Stimulated activated CD8-positive, alpha-beta memory T cell treated with anti-CD3 and anti-CD28 coated beads, Interleukin-2, amount 100 ng/mL, for 1 hour (primary cell): ENCODE measurements at places on chromosomes 12 and 14.

DNA sequence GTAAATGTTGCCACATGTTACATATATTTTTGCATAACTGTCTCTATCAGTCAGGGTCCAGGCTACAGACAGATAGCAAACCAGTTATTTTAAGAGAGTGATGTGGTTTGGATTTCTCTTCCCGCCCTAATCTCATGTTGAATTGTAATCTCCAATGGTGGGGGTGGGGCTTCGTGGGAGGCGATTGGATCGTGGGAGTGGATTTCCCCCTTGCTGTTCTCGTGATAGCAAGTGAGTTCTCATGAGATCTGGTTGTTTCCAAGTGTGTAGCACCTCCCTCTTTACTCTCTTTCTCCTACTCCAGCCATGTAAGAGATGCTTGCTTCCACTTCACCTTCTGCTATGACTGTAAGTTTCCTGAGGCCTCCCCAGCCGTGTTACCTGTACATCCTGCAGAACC lies 704.2 kb upstream of the TBX3 start:
- DNase-seq, result no peak

DNA sequence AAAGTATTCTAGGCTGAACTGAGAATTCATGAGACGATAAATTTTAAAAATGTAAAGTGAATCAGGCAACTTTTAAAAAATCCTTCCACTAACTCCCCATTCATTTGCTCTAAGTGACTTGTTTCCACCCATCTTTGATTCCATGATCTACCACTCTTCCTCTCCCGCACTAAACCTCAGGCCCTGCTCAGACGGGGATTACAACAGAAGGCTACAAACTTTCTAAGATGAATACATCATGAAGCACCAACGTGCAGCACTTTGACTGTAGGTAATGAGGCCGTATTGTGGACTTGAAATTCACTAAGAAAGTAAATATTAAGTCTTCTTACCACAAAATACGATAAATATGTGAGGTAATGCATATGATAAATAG lies 30.0 kb downstream of the TMEM132D start:
- no peak for DNase-seq

GRCh38 chr12:32860192-32860591 lies 36.4 kb downstream of the PKP2 start:
- no peak for DNase-seq

GRCh38 chr12:67650388-67651131 lies 2.0 kb downstream of the DYRK2 start:
- no peak for DNase-seq

GRCh38 chr14:31582836-31583452 lies 21.7 kb downstream of the NUBPL start:
- DNase-seq, result no peak

GRCh38 chr12:53180931-53181645 lies 363 bp upstream of the CSAD start:
- no peak for DNase-seq
